ENCODE measurements at places on chromosomes 4 and X. TPM values are rescaled to one million over a fixed set of nuclear protein-coding genes. Genes with fewer than 3 reads are reported as not detected.

GRCh38 chr4:155809835-155810234 is 51.0 kb downstream of the GUCY1B1 start:
- H3K27ac ChIP-seq, result no peak overlapping the region
- peaks cover 10% of the 10 kb centered on the region for H3K36me3 ChIP-seq
- no peaks in the 10 kb centered on the region for H3K27me3 ChIP-seq
- H3K4me1 ChIP-seq, result no peaks in the 10 kb centered on the region
- H3K4me3 ChIP-seq, result no peak overlapping the region

GRCh38 chrX:42748067-42748850 is 29.7 kb downstream of the PPP1R2C start:
- DNase-seq, result no peak
- no peaks in the 10 kb centered on the region for H3K27me3 ChIP-seq
- no peak overlapping the region for H3K27ac ChIP-seq
- H3K36me3 ChIP-seq, result no peaks in the 10 kb centered on the region
- H3K4me3 ChIP-seq, result no peak overlapping the region
- no peaks in the 10 kb centered on the region for H3K4me1 ChIP-seq

The CLCN4 gene
- 9.8 TPM for total RNA-seq

DNA sequence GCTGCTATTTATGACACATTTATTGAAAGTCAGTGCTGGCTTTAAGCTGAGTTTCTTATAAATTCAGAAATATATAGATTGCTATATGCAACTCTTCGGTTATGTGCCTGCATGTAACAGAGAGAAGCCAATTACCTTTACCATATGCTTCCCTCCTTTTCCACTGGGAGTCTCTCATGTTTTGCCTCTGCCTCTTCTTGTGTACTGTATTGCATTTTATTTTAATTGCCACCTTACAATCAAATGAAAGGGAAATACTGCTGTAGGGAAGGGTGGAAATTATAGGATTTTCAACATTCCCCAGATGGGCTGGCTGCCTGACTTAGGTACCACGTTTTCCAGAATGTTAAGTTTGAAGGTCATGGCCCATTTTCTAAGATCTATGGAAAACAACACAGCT is 655.4 kb upstream of the SLIT2 start:
- H3K27ac ChIP-seq, result no peak overlapping the region
- no peaks in the 10 kb centered on the region for H3K36me3 ChIP-seq
- H3K4me1 ChIP-seq, result no peaks in the 10 kb centered on the region
- no peak overlapping the region for H3K4me3 ChIP-seq
- DNase-seq, result no peak
- no peaks in the 10 kb centered on the region for H3K27me3 ChIP-seq

The RBM47 gene
- total RNA-seq, result 105 TPM

DNA sequence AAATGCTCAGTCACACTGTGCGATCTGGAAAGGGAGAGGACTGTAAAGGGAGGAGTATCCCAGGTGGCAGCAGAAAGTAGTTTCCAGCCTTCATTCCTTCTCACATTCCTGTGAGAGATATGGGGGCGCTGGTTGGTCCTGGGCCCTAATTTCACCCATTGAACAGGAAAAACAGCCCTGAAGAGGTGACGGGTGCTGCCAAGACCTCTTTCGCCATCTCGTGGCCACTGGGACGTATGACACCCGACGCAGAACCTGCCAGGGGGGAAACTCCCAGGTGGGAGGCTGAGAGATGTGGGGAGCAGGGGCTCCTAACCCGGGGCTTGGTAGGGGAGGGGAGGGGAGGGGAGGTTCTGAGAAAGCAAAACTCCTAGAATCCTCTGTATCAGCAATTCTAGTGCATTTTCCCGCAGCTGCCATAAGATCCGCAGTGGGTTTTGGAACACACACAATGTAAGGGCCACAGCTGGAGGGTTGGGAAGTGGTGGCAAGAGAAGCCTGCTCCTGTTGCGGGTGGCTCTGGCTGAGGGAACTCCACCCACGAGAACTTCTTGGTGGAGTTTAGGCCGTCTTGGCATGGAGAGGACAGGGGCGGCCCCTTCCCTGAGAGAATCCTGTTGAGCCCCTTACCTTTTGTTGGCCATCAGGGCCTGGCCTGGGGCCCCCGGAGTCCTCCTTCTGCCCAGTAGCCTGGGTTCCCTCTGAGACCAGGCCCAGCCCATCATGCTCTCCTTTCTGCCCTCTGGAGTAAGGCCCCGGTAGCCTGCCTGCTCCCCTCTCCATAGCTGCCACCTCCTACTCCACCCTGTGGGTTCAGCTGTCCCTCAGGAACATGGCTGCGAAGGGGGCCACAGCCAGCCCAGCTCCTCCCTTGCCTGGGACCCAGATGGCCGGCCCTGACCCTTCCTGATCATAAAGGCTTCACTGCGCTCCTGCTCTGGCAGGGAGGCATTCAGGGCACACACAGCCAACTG is 134.1 kb downstream of the OR13H1 start:
- H3K4me1 ChIP-seq, result no peaks in the 10 kb centered on the region
- no peak overlapping the region for H3K4me3 ChIP-seq
- no peaks in the 10 kb centered on the region for H3K36me3 ChIP-seq
- peak; percentile 64 for DNase-seq

DNA sequence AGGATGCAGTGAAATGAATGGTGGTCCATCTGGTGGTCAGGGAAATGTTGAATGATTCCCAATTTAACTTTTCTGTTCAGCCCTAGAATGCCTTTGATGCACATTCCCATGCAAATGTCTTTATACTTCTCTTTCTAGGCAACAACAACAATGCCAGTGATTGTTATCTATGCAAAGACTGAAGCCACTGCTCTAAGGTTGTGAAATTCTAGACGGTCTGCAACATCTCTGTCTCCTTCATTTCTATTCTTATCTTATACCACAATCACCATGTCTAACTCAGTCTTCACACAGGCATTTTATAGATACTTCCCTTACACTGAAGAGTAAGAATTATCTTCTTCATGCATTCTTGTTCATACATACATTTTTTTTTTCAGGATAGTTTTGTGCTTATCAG is 84.5 kb downstream of the HPGD start:
- H3K27me3 ChIP-seq, result no peaks in the 10 kb centered on the region
- H3K4me1 ChIP-seq, result no peaks in the 10 kb centered on the region
- H3K36me3 ChIP-seq, result no peaks in the 10 kb centered on the region
- no peak for DNase-seq

DNA sequence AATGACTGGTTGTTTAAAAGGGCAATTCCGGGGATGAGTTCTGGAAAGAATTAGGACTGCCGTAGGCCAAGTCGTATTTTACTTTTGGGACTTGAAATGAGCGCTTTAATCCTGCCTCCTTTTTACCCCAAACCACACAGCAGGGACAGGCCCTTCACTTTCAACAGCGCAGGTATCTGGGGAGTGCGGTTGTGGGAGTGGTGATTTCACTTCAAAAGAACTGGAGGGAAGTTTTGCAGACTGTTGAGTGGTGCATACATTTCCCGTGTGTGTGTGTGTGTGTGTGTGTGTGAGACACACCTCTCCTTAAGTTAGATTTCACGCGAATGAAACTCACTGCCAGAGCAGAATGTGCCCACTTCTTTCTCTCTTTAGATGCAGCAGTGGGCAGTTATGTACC is 2.8 kb downstream of the NHS start:
- peak overlapping the region; percentile 52 for H3K4me3 ChIP-seq
- H3K27me3 ChIP-seq, result no peaks in the 10 kb centered on the region
- H3K36me3 ChIP-seq, result no peaks in the 10 kb centered on the region
- H3K27ac ChIP-seq, result no peak overlapping the region
- no peaks in the 10 kb centered on the region for H3K4me1 ChIP-seq
- DNase-seq, result no peak

DNA sequence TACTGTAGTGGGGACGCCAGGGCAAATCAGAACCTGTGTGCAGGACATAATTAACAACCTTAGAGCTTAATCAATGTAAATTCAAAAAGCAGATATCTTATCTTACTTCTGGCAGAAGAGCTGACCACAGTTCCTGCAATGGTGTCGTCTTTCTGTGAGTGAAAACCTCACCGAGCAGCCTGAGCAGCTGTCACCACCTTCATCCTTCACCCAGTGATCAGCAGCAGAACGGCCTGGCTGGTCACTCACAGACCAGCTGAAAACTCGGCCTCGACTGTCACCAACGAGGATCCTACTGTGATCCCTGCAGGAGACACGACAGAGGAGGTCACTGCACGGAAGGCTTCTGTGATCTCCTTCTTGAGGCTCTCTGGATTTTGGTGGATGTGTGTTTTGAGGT is 94.2 kb downstream of the CDS1 start:
- H3K36me3 ChIP-seq, result peaks cover 62% of the 10 kb centered on the region
- no peak overlapping the region for H3K27ac ChIP-seq
- no peaks in the 10 kb centered on the region for H3K27me3 ChIP-seq
- H3K4me1 ChIP-seq, result peaks cover 13% of the 10 kb centered on the region
- DNase-seq, result no peak

The SPANXN4 gene
- total RNA-seq, result not detected

The CENPVL1 gene
- not detected for total RNA-seq

DNA sequence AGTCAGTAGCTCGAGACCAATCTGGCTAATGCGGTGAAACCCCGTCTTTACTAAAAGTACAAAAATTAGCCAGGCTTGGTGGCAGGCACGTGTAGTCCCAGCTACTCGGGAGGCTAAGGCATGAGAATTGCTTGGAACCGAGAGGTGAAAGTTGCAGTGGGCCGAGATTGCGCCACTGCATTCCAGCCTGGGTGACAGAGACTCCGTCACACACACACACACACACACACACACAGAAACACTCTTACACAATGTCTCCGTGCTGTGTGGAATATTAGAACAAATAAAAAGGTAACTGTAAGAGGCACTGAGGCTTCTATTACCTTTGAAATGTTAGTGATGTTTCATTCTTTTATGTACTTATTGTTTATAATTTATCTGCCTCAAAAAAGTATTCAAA is 326.6 kb downstream of the GPAT3 start:
- DNase-seq, result peak; percentile 79
- H3K36me3 ChIP-seq, result no peaks in the 10 kb centered on the region
- no peaks in the 10 kb centered on the region for H3K4me1 ChIP-seq
- H3K4me3 ChIP-seq, result no peak overlapping the region
- no peak overlapping the region for H3K27ac ChIP-seq
- no peaks in the 10 kb centered on the region for H3K27me3 ChIP-seq

- H3K27ac ChIP-seq, result peak overlapping the region; percentile 85
- no peaks in the 10 kb centered on the region for H3K4me1 ChIP-seq
- H3K36me3 ChIP-seq, result no peaks in the 10 kb centered on the region
- no peaks in the 10 kb centered on the region for H3K27me3 ChIP-seq
- peak overlapping the region; percentile 56 for H3K4me3 ChIP-seq
Measured at GRCh38 chrX:74536832-74537371, 77.5 kb downstream of the RLIM start.

DNA sequence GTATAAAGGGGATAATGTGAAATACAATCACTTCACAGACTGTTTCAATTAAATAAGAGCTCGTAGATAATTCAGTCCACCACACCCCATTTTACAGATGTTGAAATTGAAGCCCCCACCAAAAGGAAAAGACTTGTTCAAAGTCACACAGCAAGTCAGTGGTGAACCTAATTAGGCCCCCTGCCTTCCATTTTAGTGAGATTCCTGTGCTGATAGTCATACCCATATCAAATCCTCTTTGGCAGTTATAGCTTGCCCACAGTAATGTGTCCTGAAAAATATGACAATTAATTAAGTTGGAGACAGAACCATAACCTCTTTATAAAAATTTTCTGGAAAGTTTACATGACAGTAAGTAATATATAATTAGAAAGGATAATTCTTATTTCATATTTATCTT is 58.0 kb downstream of the AR start:
- H3K27me3 ChIP-seq, result no peaks in the 10 kb centered on the region
- H3K36me3 ChIP-seq, result no peaks in the 10 kb centered on the region
- no peak overlapping the region for H3K4me3 ChIP-seq
- no peak overlapping the region for H3K27ac ChIP-seq

DNA sequence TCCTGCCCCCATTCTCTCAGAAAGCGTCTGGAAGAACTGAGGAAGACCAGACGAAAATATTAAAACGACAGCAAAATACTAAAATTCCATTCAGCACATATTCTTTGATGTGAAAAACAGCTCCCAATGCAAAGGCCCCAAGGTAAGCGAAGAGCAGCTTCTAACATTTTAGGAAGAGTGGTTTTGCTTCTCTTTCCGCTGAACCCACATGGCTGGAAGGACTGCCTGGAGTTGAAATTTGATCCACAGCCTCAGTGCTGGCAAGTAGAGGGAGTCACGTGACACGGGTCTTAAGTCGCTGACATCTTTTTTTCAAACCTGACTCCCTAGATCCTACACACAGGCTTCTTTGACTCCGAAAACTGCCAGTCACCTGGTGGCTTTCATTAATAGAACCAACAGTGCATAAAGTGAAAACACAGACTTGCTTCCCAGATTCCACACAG is at the start of gene FAM13A:
TSS of gene FAM13A (minus strand) at position 233 of the 446 bp plus-strand sequence. CDS start at position 12, 221 bp downstream.
- peak within 1 kb of the TSS; percentile 48 for H3K27ac ChIP-seq
- DNase-seq, result peak; percentile 66
- peaks cover 5% of the 10 kb centered on the region for H3K4me1 ChIP-seq
- no peaks in the 10 kb centered on the region for H3K36me3 ChIP-seq
- peak within 1 kb of the TSS; percentile 50 for H3K4me3 ChIP-seq

The UGT2B11 gene
- not detected for total RNA-seq

DNA sequence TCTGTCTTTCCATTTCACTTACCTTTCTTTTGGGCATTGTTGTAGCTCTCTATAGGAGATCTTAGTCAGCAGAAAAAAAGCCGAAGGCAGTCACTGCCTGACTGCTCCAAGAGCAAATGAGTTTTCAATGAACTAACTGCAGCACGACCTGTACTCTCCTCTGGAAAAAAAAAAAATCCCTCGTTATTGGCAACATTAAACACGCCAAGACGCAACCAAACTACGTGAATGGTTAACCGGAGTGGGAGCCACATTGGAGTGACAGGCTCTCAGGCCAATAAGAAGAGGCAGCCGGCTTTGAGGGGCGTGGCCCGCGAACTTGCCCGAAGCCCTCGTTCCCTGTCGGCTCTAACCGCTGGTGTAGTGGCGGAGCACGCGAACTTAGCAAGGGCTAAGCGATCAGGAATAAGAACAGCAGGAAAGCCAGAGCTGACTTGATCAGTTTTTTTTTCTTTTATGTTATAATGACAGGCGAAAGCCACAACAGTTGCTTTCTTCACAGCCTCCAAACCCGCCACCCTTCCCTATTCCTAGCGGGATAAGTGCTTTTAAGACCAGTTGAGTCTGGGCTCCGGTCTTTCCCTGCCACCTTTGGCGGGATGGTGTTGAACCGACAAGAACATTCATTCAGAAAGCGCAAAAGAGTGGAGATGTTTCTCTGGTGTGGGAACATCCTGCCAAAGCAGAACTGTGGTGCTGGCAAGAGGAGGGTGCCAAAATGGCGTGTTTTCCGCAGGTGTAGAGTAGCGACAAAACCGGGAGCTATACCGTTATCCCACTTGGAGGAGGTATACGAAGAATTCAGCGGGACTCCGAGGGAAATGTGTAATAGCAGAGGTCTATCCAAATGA is 80.0 kb downstream of the HMGN5 start:
- DNase-seq, result peak; percentile 92
- H3K27ac ChIP-seq, result peak overlapping the region; percentile 47
- no peaks in the 10 kb centered on the region for H3K4me1 ChIP-seq
- H3K4me3 ChIP-seq, result peak overlapping the region; percentile 64
- no peaks in the 10 kb centered on the region for H3K27me3 ChIP-seq

DNA sequence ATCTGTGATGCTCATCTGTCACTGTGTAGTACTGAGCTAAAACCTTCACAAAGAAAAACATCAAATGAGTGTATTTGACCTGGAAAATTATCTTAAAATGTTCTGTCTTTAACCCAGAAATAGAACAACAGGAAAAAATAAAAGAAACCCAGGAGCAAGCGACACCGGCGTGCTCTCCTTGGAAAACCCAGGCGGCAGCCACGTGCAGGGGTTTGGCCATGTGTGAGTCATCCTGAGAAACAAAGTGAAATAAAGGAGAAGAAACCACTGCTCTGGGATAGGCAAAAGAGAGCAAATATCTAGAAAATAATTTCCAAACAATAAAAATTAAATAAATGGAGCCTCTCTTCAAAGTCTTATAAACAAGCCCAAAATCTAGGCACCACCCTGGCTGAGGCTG is 20.0 kb upstream of the TMEM128 start:
- H3K27ac ChIP-seq, result no peak overlapping the region
- H3K27me3 ChIP-seq, result no peaks in the 10 kb centered on the region
- no peaks in the 10 kb centered on the region for H3K4me1 ChIP-seq

The ITGB1BP2 gene
- total RNA-seq, result 0.38 TPM

The CBR4 gene
- total RNA-seq, result 13.6 TPM

Measured in upper lobe of right lung (tissue), 1 donor.